ENCODE measurements at places on chromosomes 7 and 10.

GRCh38 chr10:27099448-27099847 lies 846 bp downstream of the ANKRD26 start:
- no peak for DNase-seq

- no peak for DNase-seq
Observed at GRCh38 chr7:21364801-21365271, 63.0 kb upstream of the SP4 start.

GRCh38 chr10:22623633-22624253 lies 90.6 kb downstream of the PIP4K2A start:
- DNase-seq: no peak

DNA sequence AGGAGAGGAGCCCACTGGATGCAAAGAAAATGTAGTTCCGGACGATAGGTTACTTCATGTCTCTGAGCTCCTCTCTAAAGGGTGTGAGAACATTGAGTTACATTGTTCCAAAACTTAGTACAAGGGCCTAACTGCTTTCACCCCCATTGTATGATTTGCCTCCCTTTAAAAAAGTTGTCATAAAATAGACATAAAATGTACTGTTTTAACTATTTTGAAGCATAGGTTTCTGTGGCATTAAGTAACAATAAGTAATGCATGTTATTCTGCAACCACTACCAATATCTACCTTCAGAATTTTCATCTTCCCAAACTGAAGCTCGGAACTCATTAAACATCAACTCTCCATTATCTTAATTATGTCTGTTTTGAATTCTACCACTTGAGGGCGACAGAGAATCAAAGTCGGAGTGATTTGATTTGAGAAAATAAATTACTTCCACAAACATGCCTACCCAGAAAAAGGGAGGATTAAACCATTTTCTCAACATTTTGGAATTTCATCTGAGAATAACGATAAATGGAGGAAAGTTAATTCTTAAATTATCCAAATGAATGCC lies 2.7 kb downstream of the IGFBP1 start:
- DNase-seq: no peak

- no peak for DNase-seq
Observed at GRCh38 chr7:36796850-36797536, 72.7 kb upstream of the AOAH start.

DNA sequence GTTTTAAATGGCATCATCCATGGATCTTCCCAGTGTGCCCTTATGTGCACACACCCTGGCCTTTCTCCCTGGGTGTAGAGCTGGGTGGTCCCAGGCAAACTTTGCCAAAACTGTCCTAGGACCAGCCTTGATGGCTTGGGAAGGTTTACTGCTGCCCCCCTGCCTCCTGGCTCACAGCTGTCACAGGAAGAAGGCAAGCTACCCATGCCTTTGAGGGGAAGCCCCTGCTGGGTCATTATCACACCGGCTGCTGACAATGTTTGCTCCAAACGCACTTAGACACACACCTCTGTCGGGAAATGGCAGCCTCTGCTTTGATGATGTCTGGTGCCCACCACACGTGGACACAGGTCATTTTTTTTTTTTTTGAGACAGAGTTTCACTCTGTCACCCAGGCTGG lies 25.2 kb upstream of the FIGNL1 start:
- no peak for DNase-seq

GRCh38 chr7:39686261-39686924 lies 63.0 kb downstream of the RALA start:
- no peak for DNase-seq

All from activated T-cell treated with anti-CD3 and anti-CD28 coated beads, Interleukin-2, amount 50 U/mL, for 24 hours (primary cell).